ENCODE measurements at places on chromosomes 5 and 9. TPM values are rescaled to one million over a fixed set of nuclear protein-coding genes. Genes with fewer than 3 reads are reported as not detected.

Gene WNK2
- polyA plus RNA-seq = 16.6 TPM

DNA sequence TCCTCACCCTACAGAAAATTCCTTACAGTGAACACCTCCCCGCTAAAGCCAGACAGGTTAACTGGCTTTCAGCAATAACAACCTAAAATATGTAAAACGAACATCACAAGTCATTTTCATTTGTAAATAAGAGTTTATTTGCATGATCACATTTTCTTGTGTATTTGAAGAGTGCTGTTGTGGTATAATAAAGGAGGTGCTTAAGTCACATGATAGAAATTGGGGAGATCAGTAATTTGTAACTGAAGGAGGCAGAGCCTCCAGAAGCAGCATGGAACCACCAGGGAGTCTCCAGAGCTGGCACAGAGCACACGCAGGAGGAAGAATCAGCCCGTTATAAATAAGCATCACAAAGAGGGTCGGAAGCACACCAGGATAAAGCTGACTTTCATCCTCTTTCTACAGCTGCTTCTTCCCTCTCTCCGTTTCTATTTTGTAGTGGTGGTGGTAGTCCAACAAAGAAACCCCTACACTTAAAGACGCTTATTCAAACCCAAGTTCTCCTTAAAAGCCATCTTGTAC, 210.6 kb downstream of the MAPKAP1 start:
- DNase-seq = no peak

DNA sequence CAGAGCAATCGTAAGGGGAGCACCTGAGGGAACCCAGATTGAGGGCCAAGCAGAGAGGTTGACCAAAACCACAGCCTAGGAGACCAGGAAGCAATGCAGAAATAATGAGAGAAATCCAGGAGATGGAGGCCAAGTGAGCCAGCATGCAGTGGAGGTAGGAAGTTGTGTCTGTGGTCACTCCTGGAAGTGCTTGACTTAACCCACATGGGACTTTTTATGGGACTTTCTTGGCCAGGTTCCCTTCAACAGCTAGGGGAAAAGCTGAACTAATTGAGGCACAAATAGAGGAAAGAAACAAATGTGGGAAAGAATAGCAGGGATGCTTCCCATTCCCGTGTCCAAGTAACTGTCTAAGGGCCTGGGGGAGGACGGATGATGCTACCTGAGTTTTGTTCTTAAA, 293.2 kb upstream of the CLINT1 start:
- no peak for DNase-seq

DNA sequence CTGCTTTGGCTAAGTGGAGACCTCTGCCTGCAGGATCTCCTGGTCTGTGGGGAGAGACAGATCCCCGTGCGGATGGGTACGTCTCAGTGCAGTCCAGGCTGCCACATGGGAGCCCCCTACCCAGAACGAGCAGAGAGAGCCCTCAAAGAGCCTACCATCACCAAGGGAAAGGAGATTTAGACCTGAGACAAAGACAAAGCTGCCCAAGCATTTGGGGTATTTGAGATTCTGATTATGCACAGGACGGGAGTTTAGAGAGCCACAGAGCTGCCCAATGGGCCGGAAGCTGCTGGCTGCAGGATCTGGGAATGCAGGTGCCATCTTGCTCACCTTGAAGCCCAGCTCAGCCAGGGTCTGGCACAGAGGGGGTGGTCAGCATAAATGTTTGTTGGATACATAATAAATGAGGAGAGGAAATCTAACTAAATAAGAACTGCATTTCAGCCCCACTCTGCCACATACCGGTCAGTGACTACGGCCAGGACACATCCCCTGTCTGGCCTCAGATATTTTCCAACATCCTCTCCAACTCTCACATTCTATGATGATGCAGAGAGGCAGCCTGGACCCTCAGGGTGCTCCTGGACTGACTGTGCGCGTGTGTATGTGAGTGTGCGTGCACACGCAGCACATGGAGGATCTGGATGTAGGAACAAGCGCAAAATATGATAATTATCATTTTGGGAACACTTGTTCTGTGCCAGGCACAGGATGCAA, 157.8 kb downstream of the FGF18 start:
- no peak for DNase-seq

Gene KCNV2
- not detected for polyA plus RNA-seq

GRCh38 chr9:116643691-116644090, 43.4 kb upstream of the TRIM32 start:
- DNase-seq = no peak

DNA sequence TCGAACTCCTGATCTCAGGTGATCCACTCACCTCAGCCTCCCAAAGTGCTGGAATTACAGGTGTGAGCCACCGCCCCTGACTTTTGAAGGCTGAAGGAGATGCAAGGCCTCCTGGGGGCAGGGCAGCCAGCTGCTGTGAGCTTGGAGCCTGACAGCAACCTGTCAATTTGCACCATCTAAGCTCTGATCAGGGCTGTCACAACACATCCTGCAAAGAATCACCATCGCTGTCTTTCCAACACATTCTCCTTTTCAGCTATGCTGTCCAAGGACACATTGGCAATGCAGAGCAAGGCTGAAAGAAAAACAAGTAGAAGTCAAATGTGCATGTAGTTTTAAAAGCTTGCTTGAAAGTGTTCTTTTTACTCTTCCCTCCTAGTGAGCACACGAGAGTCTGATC, 54.6 kb downstream of the GNA14 start:
- DNase-seq = no peak

Gene KCNN2
- polyA plus RNA-seq = 1.0 TPM

GRCh38 chr9:127505396-127506116, 54.2 kb downstream of the LRSAM1 start:
- DNase-seq = no peak

GRCh38 chr5:59542851-59543820, 350.4 kb downstream of the PDE4D start:
- DNase-seq = peak; percentile 36

GRCh38 chr9:130541533-130541932, 37.8 kb upstream of the FUBP3 start:
- no peak for DNase-seq

GRCh38 chr9:125950880-125951471, 203.8 kb downstream of the PBX3 start:
- no peak for DNase-seq

- no peak for DNase-seq
Observed at GRCh38 chr9:76759732-76760131, 4.5 kb upstream of the PCA3 start.

Gene TIMD4
- polyA plus RNA-seq = 0.07 TPM

GRCh38 chr5:170896779-170897178, 35.0 kb downstream of the RANBP17 start:
- DNase-seq = peak; percentile 14

Gene SLCO6A1
- not detected for polyA plus RNA-seq

All from heart right ventricle (tissue), 16 donors.